Choroid plexus epithelial cell (primary cell): ENCODE measurements at places on chromosomes 2 and 18.
A peak's percentile ranks its signal among the peaks of the same experiment; 100 is the strongest.

DNA sequence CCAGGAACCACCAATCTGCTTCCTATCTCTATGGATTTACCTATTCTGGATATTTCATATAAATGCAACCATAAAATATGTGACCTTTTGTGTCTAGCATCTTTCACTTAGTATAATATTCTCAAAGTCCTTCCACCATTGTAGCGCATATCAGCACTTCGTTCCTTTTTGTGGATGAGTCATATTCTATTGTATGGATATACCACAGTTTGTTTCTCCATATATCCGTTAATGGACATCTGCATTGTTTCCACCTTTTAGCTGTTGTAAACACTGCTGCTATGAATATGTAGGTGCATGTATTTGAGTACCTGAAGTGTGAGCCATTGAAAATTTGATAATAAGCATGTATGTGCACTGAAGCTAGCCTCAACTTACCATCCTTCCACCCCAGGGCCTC lies 80.1 kb downstream of the NBAS start:
- no peak for DNase-seq

GRCh38 chr2:202588647-202589581 lies 45.9 kb upstream of the FAM117B start:
- peak; percentile 78 for DNase-seq

GRCh38 chr2:219495531-219496122 lies 3.1 kb upstream of the GMPPA start:
- peak; percentile 82 for DNase-seq

- DNase-seq = no peak
Measured at GRCh38 chr2:74845991-74846390, 12.1 kb downstream of the HK2 start.

GRCh38 chr2:82994151-82994550 lies 1464.9 kb downstream of the SUCLG1 start:
- DNase-seq = no peak

GRCh38 chr2:209460151-209460761 lies 36.4 kb downstream of the MAP2 start:
- no peak for DNase-seq

DNA sequence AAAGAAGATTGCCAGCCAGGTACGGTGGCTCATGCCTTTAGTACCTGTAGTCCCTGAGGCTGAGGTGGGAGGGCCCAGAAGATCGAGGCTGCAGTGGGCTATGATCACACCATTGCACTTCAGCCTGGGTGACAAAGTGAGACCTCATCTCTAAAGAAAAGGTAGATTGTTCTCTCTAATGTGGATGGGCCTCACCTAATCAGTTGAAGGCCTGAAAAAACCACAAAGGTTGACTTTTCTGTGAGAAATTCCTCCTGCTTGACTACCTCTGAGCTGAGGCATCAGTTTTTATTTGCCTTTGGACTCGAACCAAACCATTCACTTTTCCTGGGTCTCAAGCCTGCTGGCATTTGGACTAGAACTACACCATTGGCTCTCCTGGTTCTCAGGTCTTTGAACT lies 142.1 kb upstream of the CYP26B1 start:
- DNase-seq = no peak

DNA sequence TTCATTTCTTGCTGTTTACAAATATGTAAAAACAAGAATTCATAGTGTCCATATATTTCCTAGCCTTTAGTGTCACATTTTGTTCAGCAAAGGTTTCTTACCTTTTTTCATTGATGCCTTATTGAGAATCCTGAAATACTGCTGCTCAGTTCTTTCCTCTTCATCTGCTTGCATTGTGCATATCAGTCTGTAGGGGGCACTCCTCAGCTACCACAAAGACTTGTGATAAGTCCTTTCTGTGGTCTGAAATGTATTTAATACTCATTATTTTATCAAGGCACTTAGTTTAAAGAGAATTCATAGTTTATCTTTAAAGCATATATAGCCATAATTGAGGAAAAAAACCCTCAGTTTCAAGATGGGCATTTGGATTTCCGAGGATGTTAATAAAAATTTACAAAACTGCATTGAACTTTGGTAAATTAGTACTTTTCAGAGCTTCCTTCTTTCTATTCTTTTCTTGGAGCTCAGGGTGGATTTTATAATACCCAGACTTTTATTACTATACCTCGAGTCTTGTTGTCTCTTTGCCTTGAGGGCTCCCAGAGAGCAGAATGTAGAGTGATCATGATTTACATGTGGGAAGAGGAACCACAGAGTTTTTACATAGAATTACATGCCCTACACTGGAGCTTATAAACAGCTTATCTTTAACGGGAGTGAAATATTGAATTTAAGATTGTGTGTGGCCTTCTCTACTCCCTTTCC lies 570.1 kb downstream of the PLCL1 start:
- DNase-seq = peak; percentile 67

GRCh38 chr2:47520302-47520630 lies 117.3 kb downstream of the MSH2 start:
- DNase-seq = no peak

DNA sequence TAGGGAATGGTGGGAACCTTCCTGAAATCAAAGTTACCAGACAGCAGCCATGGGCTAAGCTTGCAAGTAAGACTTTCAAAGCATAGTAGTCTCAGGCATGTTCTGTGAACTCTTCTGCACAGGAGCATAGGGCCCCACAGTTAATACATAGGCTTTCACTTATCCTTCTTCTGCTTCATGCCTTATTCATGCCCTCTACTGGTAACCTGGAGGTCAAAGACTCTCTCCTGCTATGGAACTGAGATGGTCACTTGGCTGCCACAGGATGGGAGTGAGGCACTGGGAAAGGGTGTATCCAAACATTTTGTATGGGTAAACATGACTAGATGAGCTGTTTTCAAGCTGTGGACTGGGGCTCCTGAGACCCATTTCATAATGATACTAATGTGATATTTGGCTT lies 49.1 kb upstream of the ZNF638 start:
- DNase-seq = peak; percentile 3

- DNase-seq = no peak
Measured at GRCh38 chr2:192467953-192468660, 273.4 kb upstream of the TMEFF2 start.

GRCh38 chr18:6207116-6207515 lies 207.6 kb downstream of the L3MBTL4 start:
- no peak for DNase-seq

GRCh38 chr2:222686086-222686750 lies 14.8 kb downstream of the MOGAT1 start:
- no peak for DNase-seq

DNA sequence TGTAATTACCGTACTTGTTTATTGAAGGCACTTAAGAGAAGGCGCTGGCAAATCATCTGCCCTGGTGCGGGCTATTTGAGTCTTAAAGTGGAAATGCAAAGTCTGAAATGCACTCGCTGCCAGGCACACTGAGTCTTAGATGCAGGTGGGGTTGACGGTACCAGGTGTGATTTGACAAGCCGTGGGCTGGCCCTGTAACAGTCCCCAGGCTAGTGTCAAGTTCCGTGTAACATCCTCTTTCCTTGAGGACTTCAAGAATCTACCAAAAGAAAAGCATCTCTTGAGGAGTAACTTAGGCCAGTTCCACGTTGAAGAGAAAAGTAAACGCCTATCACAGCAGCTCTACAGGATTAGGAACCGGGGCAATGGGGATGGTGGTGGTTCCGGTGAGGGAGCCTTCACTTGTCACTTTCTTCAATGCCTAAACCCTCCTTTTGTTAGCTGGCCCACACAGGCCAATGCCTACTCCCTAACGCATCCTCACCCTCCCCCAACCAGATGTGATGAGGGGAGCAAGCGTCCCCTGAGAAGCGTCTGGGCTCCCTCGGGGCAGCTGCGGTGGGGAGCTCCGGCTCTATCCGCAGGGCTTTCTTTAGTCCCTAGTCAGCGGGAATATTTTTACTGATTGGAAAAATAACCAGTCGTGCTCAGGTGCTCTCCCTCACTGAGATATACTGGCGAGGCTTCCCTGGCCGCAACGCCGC lies 1.5 kb upstream of the UGP2 start:
- peak; percentile 43 for DNase-seq

DNA sequence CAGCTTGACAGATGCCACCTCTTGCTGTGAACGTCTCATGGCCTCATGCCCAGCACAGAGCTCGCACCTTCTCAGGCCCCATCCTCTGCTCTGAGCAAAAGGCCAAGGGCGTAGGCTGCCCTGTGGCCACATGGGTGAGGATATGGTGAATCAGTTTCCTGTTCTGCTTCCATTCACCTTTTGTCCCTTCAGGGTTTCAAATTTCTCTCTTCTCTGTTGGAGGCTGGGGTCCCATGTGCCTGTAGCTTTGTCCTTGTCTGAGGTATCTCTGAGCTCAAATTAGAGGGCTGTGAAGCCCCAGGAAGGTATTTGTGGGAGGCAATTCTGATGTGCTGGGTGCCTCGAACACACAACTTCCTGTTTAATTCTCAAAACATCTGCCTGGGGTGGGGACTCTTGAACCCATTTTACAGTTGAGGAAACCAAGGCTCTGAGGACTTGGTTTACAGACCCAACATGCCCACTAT lies 29.0 kb downstream of the ZAP70 start:
- peak; percentile 27 for DNase-seq

DNA sequence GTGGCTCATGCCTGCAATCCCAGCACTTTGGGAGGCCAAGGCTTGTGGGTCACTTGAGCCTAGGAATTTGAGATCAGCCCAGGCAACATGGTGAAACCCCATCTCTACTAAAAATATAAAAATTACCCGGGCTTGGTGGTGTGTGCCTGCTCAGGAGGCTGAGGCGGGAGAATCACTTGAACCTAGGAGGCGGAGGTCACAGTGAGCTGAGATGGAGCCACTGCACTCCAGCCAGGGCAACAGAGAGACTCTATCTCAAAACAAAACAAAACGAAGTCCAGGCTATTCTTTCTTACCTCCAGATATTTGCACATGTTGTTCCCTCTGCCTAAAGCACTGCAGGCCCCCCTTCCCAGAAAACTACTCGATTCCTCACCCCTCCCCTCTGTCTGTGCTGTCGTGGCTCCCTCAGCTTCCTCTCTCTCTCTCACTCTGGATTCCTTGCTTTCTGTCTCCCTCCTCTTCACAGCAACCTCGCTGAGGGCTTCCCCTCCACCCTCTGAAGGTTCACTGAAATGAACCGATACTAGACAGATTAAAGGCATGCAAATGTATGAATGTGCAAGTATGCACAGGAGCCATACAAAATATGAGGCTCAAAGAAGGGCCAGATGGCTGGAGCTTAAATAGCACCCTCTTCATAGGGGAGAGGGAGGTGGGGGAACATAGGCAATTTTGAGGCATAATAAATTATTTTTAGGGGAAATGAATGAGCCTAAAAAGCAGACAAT lies 18.5 kb downstream of the TMEM177 start:
- no peak for DNase-seq

- no peak for DNase-seq
Measured at GRCh38 chr2:39682066-39682692, 16.5 kb downstream of the TMEM178A start.

DNA sequence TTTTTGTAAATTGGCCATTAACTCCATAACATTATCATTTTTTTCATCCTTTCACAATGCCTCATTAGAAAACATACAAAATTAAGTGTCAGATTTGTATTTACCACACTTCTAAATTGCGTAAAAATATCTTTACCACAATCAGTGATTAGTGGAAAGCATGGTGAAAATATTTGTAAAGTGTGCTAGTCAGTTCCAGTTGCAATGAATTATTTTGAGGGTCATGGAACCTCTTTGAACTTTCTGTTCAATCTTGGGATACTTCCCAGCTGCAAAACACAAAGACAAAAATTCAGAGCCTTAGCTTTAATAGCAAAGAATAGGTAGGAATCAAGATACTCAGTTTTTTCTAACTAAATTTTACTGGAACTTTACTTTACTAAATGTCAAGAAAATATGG lies 4.0 kb upstream of the COL3A1 start:
- peak; percentile 56 for DNase-seq

GRCh38 chr18:33817096-33817495 lies 239.1 kb downstream of the ASXL3 start:
- no peak for DNase-seq

DNA sequence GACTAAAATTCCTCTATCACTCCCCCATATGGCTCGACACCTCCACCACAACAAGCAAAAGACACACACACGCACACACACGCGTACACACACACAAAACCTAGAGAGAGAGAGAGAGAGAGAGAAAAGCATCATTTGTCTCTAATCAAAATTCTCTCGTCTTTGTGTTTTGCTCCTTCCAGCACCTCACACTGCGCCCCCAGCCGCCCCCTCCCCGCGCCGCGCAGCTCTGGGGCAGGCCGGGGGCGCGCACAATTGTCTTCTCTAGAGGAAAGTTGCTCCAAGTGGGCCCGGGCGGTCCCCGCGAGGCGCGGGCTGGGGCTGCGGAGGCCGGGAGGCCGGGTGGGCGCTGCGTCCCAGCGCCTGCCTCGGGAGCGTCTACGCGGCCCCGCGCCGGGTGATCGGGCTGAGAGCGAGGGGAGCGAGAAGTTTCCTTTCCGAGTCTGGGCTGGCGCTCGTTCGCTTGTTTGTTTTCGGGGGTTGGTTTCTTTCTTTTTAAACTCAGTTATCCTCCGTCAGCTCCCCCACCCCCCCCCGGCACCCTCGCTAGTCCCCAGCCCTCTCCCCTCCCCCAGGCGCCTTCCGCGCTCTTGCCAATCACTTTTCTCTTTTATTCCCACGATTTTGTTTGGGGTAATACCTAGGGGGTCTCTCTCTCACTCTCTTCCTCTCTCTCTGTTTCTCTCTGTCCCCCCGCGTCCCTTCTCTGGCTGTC lies 4.1 kb downstream of the ZEB2 start:
- DNase-seq = peak; percentile 78

DNA sequence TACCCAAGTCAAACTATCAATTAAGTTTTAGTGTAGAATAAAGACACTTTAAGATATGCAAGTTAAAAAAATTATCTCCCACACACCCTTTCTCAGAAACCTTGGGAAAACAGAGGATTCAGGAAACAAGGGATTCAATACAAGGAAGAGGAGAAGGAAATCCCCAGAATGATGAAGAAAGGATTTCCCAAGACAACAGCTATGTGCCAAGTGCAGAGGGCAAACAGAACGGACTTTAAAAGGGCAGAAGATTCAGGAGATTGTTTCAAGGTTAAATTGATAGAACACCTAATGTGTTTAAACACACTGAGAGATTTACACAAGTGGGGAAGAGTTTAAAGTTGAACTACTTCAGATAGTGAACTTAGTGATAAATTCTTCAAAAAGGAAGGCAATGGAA lies 71.5 kb upstream of the EPAS1 start:
- no peak for DNase-seq

GRCh38 chr2:71129902-71130151 lies 202 bp downstream of the MCEE start:
- DNase-seq = no peak

GRCh38 chr18:31931163-31931885 lies 11.6 kb downstream of the TRAPPC8 start:
- peak; percentile 65 for DNase-seq

GRCh38 chr2:138275881-138276280 lies 225.7 kb upstream of the SPOPL start:
- DNase-seq = no peak

- no peak for DNase-seq
Measured at GRCh38 chr18:36516726-36517125, 219.2 kb downstream of the FHOD3 start.

GRCh38 chr2:216486708-216487107 lies 11.9 kb upstream of the RPL37A start:
- no peak for DNase-seq
